Foreskin keratinocyte (primary cell): ENCODE measurements at places on chromosomes 6 and 20. TPM values are rescaled to one million over a fixed set of nuclear protein-coding genes. Genes with fewer than 3 reads are reported as not detected.

The CLPSL2 gene
- total RNA-seq, result not detected in 2 replicates

The TMEM170B gene
- total RNA-seq, result 0.03 and 0.07 TPM in 2 replicates

The SPATS1 gene
- total RNA-seq, result not detected in 2 replicates

The CGA gene
- total RNA-seq, result not detected in 2 replicates

The THEMIS gene
- not detected in 2 replicates for total RNA-seq

The SMIM26 gene
- 61.2 and 62.6 TPM in 2 replicates for total RNA-seq

The HM13 gene
- 105 and 125 TPM in 2 replicates for total RNA-seq

The PDYN gene
- total RNA-seq, result not detected in 2 replicates

The MAN1A1 gene
- 39.0 and 39.8 TPM in 2 replicates for total RNA-seq

The ARG1 gene
- not detected in 2 replicates for total RNA-seq

The PSORS1C2 gene
- not detected in 2 replicates for total RNA-seq

The TGM3 gene
- total RNA-seq, result not detected in 2 replicates

The HLA-F gene
- total RNA-seq, result 35.3 and 55.5 TPM in 2 replicates

The RAMACL gene
- 0.17 and 0.18 TPM in 2 replicates for total RNA-seq

The TSPO2 gene
- not detected in 2 replicates for total RNA-seq
